Right hindlimb (tissue), 1 donor: ENCODE measurements at places on chromosomes 3 and 15.

DNA sequence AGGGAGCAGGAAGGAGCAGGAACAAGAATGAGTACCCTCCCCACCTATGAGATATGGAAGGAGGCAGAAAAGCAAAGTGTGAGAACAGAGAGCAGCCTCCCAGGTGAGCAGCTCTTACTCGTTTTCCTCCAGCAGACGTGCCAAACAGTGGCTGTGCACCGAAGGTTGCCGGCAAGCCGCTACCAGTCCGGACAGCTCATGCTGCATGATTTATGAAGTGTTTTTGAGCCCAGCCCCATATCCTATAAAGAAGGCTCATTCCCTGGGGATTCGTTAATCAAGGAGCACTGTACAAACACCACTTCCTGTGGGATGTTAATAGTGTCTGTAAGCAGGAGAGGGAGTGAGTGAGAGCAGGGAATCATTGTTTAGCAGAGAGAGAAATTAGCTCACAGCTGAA, 118.3 kb upstream of the FOXB1 start:
- no peak for DNase-seq

- no peak for DNase-seq
These were observed 81.4 kb downstream of the C3orf38 start for GRCh38 chr3:88231207-88231606.

DNA sequence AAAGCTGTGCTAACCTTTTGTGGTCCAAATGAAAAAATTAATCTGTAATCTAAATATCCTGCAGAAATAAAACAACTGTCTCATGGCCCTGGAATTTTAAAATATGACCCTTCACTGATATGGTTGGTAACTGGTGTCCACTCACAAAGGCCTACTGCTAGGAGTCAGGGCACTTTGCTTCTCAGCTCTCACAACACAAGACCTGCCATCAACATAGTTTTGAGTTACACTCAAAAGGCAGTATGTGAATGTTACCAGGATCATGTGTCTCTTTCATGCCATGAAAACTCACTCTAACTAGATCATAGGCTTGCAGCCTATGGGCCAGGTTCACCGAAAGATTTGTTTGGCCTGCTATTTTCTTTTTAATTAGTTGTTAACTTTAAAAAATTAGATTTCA, 10.0 kb upstream of the MLF1 start:
- DNase-seq = no peak

DNA sequence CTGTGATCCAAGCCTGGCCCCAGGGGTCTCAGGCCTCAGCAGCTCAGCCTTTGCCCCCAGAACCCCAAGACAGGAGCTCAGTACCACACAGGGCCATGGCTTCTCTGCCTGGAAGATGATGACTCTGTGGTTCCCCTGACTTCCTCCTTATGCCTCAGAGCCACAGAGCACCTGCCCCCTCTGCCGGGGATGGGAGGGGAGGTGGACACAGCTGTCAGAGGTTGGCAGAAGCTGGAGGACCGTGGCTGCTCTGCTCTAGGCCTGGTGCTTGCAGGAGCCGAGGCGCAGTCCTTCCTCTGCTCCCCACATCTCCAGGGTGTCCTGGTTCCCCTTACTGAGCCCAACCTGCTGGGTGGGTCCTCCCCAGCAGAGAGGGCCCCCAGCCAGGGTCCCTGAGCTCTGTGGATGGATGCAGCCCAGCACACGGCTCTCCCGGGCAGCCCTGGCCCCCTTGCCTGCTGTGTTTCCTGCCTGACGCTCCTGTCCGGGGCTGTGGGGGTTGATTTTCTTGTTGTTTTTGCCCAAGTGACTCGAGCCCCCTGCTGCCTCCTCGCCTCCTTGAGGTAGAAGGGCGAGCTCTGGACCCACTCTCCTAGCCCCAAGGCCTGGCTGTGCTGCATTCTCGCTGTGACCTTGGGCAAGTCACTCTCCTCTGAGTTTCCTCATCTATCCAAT, 36.6 kb downstream of the PSTPIP1 start:
- peak; percentile 54 for DNase-seq

DNA sequence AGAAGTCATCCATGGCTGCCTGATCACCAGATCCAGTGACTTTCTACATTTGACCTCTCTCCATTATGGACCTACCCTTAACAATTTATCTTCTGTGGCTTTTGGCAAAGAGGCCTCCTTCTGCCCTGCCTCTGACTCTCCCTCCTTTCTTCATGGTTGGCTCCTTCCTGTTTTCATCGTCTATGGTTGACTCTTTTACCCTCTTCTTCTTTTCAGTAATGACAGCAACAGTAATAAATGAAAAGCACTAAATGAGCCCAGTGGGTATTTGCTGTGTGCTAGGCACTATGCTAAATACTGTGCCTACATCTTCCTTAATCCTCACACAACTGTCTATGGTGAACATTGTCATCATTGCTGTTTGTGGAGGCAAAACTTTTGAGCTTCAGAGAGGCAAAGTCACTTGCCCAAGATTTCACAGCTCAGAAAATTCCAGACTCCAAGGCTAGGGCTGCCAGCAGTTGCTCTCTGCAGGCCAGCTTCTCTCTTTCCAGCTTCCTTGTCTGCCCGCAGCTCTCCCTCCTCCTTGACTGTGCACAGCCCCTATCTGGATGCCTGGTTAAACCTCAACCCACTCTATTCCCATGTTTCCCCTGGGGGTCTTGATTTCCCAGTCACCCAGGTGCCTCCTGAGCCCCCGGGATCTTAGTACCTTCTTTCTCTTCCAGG, 24.6 kb downstream of the ITPR1 start:
- DNase-seq = no peak

DNA sequence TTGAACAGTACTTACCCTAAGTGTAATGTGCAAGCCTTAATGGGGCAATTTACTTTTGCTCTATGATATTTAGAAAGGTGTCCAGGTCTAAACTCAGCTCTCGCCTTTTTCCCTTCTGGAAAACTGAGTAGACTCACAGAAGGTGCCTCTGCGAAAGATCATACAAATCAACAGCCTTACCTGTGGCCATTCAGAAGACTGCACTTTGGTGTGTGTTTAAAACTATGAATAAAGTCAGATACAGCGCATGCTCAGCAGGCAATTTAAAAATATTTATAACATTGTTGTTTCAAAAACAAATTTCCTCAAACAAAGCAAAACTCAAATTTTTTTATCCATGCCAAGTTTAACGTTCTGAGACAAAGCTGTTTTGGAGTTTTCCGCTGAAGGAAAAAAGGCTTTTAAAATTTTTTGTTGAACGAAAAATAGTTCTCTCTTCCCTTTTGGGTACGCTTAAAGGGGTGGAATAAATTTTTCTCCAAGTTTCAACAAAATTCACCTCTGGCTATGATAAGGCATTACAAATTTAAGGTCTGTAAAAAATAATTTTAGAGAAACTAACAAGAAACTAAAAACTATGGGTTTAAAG, 156.3 kb downstream of the TIGIT start:
- DNase-seq = no peak

- DNase-seq = no peak
These were observed 698.1 kb downstream of the FHIT start for GRCh38 chr3:60553144-60553543.

DNA sequence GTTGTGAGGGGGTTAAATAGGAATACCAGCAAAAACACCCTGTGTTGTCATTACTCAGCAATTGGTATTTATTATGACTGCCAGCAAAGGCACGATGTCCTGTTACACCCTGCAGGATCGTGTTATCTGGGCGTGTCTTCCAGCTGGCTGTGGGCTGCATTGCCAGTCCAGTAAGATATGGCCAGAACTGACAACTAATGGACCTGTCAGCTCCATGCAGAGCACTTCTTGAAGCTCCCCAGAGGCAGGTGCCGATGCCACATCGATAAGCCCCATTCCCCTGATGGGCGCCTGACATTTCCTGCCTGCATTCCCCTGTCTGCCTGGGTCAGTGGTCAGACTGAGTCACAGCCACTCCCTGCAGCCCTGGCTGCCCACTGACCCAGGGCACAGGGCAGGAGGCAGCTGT, 79.7 kb upstream of the RASGRF1 start:
- DNase-seq = no peak

- DNase-seq = no peak
These were observed 18.8 kb downstream of the SETD5 start for GRCh38 chr3:9416139-9416780.

DNA sequence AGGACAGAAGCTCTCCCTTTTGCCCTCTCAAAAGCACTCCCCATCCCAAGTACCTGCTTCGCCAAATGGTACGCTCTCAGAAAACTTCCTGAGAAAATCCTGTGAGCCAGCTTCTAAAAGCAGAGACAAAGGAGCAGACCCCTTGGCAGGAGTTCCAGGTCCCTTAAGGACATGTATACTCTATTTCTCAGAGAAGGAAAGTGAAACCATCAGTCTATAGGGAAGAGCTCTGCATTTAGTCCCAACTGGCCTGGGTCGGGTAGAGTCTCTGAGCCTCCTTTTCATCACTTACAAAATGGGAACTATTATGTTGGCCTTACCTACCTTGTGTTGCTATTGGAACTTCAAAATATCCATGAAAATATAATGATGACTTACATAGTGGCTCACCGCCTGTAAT, 19.7 kb downstream of the DAPK2 start:
- no peak for DNase-seq

DNA sequence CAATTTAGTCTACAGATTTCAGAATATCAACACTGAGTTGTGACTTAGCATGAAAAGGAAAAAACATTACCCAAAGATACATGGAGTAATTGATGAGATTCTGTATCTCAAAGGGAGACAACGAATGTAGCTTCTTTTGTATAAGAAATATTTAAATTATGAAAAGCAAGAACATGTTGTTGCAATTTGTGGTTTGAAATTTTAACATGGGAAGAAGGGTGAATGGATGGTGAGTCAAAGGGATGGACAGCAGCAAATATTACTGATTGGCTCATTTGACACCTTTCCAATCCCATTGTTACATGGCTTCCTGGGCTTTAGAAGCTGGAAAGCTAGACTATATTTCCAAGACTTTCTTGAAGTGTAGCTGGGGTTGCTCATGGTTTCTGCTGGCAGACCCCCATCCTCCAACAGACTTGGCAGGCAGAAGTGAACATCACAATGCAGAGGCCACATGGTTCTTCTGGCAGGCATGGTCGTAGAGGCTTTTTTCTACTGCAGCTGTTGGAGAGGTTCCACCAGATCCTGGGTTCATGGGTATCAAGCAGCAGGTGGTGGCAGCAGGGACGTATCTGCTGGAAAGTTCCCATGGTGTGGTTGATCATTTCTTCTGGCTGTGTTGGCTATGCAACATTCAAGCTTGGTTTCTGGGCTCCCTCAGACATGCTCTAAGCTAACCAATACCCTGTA, 47.2 kb upstream of the KPNA4 start:
- DNase-seq = peak; percentile 51

- DNase-seq = no peak
These were observed 104.5 kb downstream of the ADCY5 start for GRCh38 chr3:123344175-123344906.

DNA sequence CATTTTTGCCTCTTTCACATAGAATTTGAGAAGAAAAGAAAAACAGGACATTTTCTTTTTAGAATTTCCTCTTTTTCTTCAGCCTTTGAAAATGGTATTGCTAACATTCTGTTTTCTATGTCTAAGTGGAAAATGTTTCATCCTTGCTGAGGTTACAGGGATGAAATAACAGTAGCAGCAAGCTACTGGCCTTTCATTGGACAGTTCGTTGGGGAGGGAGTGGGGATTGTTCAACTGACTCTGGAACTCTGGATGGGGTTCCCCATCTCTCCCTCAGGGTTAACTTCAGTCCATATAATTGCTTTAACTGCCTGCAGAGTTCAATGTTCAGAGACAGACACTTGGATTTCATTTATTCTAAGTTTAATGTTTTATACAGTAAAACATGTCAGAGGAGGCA, 346.0 kb downstream of the NLGN1 start:
- no peak for DNase-seq

DNA sequence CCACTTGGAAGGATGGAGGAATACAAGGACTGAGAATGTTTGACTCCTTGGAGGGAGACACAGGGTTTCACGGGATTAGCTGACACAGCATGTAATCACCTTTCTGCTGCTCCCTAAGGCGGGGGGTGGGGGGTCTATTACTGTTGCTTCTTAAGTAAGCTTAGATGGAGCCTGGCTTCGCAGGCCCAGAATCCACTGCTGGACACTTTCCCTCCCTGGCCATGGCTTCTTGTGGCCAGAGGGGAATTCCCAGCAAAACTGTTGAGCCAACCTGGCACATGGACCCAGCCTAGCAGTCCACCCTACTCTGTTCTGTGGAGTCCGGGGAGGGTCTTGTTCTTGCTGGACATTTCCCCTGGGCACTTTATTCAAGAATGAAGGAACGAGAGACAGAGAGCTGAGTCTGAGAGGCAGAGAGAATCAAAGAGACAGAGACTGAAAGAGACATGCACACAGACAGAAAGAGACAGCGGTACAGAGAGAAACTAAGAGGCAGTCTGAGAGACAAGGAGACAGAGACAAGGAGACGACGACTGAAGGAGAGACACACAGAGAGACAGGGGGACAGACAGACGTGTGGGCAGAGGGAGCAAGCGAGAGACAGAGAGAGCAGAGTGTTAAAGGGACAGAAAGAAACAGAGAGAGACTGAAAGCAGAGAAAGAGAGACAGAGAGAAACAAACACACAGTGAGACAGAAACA, 55.6 kb upstream of the DLG1 start:
- no peak for DNase-seq
